GOT3 (cell line): ENCODE measurements at places on chromosomes 6 and 20.

- DNase-seq = no peak
Observed at GRCh38 chr20:7695635-7696034, 244.6 kb downstream of the HAO1 start.

DNA sequence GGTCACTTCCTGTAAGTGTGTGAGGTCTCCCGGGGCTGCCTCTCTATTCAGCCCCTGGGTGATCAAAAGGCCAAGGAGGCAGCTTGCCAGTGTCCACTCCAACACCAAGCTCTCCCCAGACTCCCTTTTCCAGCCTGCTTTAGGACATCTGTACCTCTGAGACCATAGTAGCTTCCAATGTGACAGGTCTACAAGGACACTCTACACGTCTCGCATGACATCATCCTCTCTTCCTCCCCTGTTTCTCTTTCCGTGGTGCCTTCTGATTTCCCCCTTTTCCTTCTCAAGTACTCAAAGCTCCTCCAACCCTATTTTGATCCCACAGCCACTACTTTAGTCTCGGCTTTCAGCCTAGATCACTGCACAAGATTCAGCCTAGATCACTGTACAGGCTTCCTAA, 26.4 kb downstream of the HLA-F start:
- DNase-seq = no peak

GRCh38 chr6:148608199-148608951, 138.5 kb upstream of the UST start:
- no peak for DNase-seq

GRCh38 chr6:150482883-150483409, 114.1 kb downstream of the IYD start:
- DNase-seq = no peak

- no peak for DNase-seq
Observed at GRCh38 chr6:21846541-21847451, 253.2 kb downstream of the SOX4 start.

DNA sequence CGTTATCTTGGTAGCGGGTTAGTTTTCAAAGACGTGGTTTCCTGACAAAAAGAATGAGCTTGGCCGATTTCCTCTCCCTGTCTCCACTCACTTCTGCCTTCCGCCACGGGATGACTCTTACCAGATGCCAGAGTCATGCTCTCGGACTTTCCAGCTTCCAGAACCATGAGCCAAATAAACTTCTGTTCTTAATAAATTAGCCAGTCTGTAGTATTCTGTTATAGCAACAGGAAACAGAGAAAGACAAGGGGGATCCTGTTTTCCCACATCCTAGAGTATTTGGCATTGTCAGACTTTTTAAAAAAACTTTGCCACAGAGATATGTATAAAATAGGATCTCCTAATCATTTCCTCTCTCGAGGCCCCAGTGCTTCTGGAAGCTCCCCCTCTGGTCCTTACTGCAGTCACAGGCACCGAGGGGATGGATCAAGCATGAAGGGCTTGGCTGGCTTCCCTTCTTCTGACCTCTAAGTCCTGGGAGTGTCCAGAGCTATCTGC, 84.9 kb upstream of the NAA20 start:
- no peak for DNase-seq

DNA sequence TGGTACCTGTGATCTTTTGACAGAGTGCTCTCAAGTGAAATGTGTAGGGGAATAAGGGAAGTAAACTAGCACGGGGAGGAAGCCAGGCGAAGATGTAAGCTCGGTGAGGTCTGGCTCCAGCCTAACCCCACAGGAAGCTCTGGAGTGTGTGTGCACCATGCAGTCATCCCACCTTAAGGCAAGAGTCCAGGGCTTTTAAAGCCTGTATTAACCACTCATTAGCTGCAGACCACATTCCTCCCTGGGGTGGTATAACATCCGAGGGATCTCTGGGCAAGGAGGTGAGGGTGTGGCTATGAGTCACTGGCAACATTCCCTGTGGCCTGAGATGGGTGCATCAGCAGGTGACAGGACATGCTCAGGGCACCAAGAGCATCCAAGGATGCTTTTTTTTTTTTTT, 12.5 kb upstream of the RANBP9 start:
- no peak for DNase-seq
